ENCODE measurements at places on chromosomes 1 and 21.

GRCh38 chr1:175494950-175495349 is 248.4 kb downstream of the TNR start:
- DNase-seq = no peak

DNA sequence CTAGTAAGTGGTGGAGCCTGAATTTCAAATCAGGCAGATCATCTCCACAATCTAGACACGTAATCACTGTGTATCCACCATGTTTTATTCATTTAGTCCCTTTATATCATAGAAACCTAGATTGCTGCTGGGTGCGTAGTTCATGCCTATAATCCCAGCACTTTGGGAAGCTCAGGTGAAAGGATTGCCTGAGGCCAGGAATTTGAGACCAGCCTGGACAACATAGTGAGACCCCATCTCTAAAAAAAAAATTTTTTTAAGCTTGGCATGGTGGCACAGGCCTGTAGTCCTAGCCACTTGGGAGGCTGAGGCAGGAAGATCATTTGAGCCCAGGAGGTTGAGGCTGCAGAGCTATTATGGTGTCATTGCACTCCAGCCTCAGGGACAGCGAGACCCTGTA is 10.1 kb downstream of the MED18 start:
- DNase-seq = no peak

DNA sequence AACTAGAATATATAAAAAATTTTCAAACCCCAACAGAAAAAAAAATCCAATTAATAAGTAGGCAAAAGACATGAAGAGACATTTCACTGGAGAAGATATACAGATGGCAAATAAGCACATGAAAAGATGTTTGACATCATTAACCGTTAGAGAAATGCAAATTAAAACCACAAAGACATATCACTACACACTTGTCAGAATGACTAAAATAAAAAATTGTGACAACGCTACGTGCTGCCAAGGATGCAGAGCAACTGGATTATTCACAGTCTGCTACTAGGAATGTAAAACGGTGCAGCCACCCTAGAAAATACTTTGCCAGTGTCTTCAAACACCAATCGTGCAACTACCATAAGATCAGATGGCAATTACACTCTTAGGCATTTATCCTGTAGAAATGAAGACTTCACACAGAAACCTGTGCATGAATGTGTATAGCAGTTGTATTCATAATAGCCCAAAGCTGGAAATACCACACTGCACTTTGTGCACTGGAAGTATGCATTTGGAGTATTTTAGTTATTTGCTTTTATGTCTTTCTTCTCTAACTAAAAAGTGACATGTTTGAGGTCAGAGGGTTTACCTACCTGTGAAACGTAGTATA is 75.3 kb upstream of the PALMD start:
- no peak for DNase-seq

- DNase-seq = no peak
Observed at GRCh38 chr1:6580593-6581409, 1.0 kb downstream of the ZBTB48 start.

DNA sequence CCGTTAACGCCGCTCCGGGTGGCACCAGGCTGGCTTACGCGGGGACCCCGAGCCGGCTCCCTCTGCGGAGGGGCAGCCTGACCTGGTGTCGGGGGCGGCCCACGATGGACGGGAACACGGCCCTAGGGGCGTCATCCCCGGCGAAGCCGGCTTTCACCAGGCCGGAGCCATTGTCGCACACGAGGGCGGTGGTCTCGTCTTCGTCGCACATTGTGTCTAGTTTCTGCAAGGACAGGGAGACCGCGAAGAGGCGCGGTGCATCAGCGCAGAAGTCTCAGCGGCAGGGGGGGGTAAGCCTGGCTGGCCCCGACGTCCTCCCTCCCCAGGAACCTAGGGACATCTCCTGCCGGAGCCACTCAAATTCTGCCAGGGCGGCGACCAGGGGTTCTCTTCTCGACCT is 989 bp downstream of the ACTA1 start:
- DNase-seq = no peak

DNA sequence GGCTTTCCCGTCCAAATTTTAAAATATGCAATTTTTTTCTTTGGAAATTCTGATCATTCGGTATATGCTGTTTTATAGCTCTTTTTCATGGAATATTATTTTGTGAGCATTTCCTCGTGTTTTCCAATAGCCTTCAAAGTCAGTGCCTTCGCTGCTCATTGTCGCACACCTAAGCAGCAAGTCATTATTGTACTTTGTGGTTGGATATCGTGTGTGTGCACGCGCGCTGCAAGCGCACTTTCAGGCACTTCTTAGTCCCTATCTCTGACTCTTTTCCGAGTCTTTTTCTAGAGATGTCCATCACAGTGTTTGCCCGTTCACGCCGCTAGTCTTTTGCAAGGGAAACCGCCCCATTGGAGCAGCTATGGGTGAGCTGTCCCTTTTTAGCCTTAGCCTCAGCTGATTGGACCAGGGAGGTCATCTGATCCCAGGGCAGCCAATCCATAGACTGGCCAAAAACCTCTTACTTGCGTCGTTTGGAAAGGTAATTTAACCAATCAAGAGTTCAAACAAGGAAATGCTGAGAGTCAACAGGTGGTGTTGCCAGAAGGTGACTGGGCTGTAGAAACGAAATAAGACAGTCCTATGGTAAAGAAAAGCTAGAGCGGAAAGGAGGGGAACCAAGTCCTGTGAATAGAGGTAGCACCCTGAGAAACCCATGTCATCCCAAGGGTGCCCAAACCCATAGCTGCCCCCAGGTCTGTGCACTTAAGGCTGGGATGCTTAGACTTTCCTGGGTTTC is 710 bp upstream of the HYI start:
- DNase-seq = peak; percentile 80

- DNase-seq = no peak
Observed at GRCh38 chr1:242225767-242226573, 227.1 kb upstream of the MAP1LC3C start.

GRCh38 chr1:109589177-109589576 is 30.2 kb downstream of the GNAT2 start:
- no peak for DNase-seq

GRCh38 chr1:209364716-209365115 is 218.8 kb upstream of the CAMK1G start:
- DNase-seq = no peak

DNA sequence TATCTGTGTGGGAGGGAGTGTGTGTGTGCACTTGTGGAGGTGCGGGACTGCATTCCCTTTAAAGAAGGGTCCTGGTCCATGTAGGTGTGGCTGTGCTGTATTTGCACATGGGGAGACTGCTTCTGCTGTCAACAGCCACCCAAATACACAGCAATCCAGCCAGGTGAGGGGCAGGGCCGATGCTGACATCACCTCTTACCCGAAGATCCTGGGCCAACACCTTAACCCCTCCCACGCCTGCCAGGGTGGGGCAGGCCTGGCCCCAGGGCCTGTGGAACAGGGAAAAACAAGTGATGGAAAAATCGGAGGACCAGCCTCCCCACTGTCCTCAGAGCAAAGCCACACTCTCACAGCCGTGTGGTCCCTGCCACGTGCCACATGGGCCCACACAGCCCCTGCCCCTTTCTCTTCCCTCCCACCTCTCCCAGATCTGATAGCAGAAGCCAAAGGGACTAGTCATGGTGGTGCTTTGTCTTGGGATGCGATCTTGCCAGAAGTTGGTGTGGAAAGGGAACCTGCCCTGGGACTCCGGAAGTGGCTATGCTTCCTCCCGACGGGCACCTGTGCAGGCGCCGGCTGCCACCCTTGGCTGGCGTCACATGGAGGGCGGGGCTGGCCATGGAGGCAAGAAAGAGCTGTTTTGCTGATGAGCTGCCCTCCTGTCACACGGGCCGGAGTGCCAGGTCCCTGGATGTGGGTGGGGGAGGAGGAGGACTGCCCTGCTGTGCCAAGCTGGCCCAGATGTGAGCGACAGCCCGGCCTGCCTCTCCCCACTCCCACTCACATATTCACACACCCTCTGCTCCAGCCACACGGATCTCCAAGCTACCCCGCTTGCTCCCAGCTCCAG is 7.8 kb upstream of the CASZ1 start:
- DNase-seq = no peak

DNA sequence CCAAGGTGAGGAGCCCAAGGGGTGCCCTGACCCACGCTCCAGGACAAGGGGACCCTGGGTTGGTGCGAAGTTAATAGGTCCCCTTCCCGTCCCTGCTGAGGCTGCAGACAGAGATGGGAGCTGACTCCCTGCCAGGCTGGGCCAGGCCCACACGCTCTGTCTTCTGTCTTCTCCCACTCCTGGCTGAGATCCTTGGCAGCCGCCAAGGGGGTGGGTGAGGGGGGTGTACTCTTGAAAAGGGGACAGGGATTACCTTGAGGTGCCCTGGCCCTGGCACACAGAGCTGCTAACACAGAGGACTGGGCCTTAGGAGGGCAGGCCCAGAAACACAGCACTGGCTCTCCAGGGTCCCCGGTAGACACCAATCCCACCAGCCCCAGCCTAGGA is 11.0 kb upstream of the CTRC start:
- DNase-seq = no peak

GRCh38 chr1:98991127-98992012 is 13.3 kb downstream of the PLPPR5 start:
- peak; percentile 48 for DNase-seq

- DNase-seq = no peak
Observed at GRCh38 chr1:175521249-175522040, 221.9 kb downstream of the TNR start.

All from fibroblast of gingiva (primary cell).